Right atrium auricular region (tissue), 2 donors: ENCODE measurements at places on chromosomes 2 and 18. TPM values are rescaled to one million over a fixed set of nuclear protein-coding genes. Genes with fewer than 3 reads are reported as not detected.

DNA sequence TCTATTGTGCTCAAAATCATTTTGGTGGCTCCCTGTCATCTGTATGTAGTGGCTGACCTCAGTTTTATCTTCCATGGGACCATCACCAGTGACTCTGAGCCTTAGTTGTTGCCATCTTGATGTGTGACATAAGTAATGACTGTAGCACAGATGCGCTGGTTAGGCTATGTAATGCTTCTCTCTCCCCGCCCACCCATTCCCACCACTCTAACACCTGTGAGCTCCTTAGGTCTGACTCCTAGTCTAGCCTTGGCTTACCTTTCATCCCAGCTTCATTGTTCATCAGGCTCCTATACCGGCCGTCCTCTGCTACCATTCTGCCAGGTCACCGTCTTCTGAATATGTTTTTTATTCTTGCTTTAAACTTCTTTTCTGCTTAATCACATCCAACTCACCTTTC lies 17.2 kb downstream of the MYO1B start:
- DNase-seq = no peak

SKA1 gene
- total RNA-seq = 0.78 TPM

- DNase-seq = no peak
Observed at GRCh38 chr2:45134014-45134413, 124.8 kb upstream of the SIX2 start.

DNA sequence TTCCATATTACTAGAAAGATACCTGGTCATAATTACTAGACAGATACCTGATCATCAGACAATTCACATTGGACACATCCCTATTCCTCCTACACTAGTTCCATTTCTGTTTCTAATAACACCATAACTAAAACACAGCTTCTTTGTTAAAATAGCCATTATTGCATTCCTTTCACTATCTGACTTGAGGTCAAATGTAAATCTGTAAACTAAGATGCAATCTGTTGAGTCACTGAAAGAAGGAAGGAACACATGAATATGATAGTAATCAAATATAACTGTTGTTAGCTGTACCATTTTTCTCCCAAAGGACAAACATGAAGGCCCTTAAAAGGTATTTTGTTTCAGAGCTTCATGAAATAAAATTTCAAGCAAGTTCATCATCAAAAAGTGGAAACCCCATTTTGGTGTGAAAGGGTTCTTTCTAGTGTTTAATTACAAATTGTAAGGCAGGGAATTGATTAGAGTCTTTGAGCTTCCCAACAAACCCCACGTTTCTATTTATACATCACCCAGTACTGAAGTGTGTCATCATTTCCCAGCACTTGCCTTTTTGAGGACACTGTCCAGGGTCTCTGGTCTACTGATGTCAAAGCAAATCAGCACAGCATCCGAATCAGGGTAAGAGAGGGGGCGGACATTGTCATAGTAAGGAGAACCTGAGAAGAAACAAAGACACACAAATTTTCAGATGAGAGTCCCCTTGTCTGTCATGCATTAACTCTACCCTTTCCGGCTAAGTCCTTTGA lies 13.0 kb downstream of the RND3 start:
- no peak for DNase-seq

- DNase-seq = no peak
Observed at GRCh38 chr2:9463698-9464034, 10.7 kb upstream of the IAH1 start.

GRCh38 chr2:230226051-230226551 lies 565 bp downstream of the SP140 start:
- DNase-seq = no peak

LAMA3 gene
- total RNA-seq = 5.0 TPM

REG1B gene
- not detected for total RNA-seq

GRCh38 chr2:30653847-30654246 lies 153.4 kb downstream of the CAPN13 start:
- no peak for DNase-seq

- DNase-seq = no peak
Observed at GRCh38 chr2:35871672-35872071, 483.9 kb upstream of the CRIM1 start.

CCDC85A gene
- total RNA-seq = 2.4 TPM

DNA sequence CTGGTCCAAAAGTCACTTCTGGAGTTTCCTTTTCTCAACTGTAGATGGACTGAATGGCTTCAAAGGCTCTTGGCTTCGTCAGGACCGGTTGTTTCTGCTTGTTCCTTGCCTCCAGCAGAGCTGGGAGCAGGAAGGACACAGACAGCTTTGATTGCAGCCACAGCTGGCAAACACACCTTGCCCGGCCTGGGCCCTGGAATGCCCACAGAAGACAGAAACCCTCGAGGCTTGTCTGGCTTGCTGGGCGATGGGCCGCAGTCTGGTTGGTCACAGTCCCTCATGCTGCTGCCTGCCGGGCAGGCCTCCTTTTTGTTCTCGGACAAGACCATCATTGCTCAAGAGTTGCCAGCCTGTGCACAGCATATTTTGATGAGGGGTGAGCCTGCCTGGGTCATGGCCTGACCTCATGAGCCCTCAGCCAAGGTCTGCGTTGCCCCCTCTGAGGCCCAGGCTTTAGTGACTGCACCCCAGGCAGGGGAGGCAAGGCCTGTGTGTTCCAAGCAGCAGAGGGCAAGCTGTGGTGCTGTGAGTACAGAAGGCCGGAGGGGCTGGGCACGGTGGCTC lies 37.8 kb downstream of the ATP6V1C2 start:
- DNase-seq = no peak

DSG1 gene
- total RNA-seq = 4.2 TPM

DNA sequence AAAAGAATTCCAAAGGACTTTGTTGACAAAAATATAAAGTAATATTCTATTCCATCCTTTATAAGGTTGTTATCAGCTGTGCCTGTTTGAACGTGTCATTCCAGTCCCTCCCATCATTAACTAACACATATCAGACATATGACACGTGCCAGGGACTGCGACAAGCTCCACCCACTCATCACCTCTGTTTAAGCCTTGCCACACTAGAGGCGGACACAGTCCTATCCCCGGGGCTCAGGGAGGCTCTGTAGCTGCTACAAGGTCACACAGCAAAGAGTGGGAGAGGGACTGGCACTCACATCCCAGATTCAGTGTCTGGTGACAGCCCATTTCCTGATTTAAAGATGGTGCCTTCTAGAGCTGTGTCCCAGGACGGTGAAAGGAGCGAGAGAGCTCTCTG lies 30.0 kb downstream of the TBC1D8 start:
- no peak for DNase-seq

GRCh38 chr2:184602734-184603133 lies 4.4 kb downstream of the ZNF804A start:
- no peak for DNase-seq

SSB gene
- total RNA-seq = 52.3 TPM

GRCh38 chr18:75170022-75170789 lies 38.7 kb downstream of the PTGR3 start:
- peak; percentile 56 for DNase-seq

GRCh38 chr18:11392980-11393885 lies 216.2 kb upstream of the SLC35G4 start:
- DNase-seq = no peak

SATB2 gene
- 1.0 TPM for total RNA-seq

GRCh38 chr2:120570001-120570400 lies 165.7 kb upstream of the GLI2 start:
- no peak for DNase-seq

SNRNP200 gene
- 42.2 TPM for total RNA-seq

DNA sequence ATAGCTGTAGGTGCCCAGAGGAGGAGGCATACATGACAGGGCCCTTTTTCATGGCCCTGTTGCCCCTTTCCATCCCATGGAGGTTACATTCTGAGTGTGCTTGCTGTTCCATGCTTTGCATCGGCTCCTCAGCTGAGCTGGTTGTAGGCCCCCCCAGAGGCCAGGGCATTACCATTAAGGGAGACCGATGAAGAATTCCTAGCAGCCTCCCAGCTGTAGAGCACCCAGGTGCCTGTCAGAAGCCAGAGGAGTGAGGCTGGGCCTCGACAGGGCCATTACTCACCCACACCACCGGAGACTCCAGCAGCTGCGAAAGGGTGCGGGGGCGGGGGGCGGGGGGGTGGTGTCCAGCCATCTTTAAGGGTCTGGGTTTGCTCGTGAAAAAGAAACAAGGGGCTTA lies 72.2 kb downstream of the GALNT14 start:
- no peak for DNase-seq

ANKRD44 gene
- 7.0 TPM for total RNA-seq

DNA sequence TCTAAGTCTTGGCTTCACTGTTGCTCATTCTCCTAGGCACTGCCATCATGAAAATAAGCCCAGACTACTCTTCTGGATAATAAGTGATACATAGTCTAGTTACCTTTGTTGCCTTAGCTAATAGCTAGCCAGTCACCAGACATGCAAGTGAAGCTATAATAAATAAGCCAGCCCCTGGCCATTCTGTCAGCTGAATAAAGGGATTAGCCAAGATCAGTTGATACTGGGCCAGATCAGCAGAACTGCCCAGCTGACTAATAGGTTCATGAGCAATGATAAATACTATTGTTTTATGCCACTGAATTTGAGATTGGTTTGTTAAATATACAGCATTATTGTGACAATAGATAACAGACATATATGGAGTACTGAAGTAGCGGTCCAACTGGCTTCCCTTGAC lies 8.0 kb upstream of the C2orf69 start:
- no peak for DNase-seq
